ENCODE measurements at places on chromosomes 5 and 9.

GRCh38 chr5:15222156-15222555, 277.8 kb upstream of the FBXL7 start:
- no peak for DNase-seq

- no peak for DNase-seq
Observed at GRCh38 chr5:135178476-135179155, 144.6 kb upstream of the PITX1 start.

GRCh38 chr5:128528637-128529255, 9.3 kb downstream of the FBN2 start:
- no peak for DNase-seq

GRCh38 chr5:144298658-144299057, 128.0 kb downstream of the KCTD16 start:
- no peak for DNase-seq

GRCh38 chr5:38551030-38552017, 5.1 kb downstream of the LIFR start:
- DNase-seq = no peak

GRCh38 chr5:92917044-92917443, 664.0 kb downstream of the NR2F1-AS1 start:
- DNase-seq = no peak

DNA sequence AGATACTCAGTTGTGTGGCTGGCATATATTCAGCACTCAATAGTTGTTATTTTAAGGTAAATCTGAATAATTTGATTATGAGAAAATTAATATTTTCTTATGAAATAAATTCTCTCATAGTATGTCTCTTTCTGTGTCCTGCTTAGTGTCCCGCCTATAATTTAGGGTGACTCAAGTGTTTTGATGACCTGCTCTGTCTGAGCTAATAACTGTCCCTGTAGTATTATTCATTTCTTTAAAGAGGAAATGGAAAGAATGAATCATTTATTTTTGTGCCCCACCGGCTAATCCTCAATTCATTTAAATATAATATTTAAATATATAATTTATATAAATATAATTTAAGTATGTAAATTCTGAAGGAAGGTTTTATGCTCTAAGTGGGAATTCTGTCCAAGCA, 4.1 kb downstream of the SLC1A1 start:
- no peak for DNase-seq

- DNase-seq = no peak
Observed at GRCh38 chr5:97877588-97877987, 694.5 kb upstream of the RIOK2 start.

- no peak for DNase-seq
Observed at GRCh38 chr5:172689801-172690200, 48.7 kb downstream of the NEURL1B start.

GRCh38 chr5:150519560-150519945, 11.6 kb downstream of the NDST1 start:
- DNase-seq = no peak

GRCh38 chr5:72159501-72159911, 52.2 kb downstream of the MAP1B start:
- no peak for DNase-seq

- DNase-seq = no peak
Observed at GRCh38 chr9:101727612-101728524, 10.6 kb downstream of the GRIN3A start.

DNA sequence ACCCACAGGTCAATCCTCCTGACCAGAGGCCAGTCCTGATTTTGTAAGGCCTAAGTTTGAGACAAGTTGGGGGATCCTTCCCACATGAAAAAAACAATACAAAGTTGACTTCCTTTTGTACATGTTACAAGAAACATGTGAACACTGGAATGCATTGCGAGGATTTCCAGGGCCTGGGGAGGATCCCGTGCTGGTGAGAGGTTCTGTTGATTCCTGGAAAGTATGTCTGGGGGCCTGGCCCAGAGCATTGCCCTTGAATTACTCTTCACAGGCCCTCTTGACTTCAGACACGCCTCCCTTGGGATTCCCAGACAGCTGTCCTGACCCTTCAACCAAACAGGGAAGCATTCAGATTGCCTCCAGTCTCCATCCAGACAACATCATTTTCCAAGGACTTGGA, 234.2 kb upstream of the IRX2 start:
- no peak for DNase-seq

DNA sequence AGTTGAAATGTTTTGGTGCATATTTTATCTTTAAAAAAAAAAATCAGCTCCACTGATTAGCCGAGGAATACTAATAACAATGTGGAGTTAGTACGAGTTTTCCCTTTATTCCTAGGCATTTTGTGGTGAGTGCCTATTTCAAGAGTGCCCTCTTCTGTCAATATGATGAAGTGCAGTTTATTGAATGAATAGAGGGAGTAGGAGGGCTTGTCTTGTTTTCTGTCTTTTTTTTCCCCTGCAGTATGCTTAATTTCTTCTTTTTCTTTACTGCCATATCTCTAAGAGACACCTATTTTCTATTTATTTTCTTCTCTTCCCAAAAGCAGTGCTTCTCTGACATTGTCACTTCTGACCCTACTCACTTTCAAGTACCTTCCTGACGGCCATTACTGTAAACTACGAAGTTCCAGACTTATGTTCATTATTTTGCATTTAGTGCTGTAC, 169.6 kb upstream of the PITX1 start:
- DNase-seq = no peak

DNA sequence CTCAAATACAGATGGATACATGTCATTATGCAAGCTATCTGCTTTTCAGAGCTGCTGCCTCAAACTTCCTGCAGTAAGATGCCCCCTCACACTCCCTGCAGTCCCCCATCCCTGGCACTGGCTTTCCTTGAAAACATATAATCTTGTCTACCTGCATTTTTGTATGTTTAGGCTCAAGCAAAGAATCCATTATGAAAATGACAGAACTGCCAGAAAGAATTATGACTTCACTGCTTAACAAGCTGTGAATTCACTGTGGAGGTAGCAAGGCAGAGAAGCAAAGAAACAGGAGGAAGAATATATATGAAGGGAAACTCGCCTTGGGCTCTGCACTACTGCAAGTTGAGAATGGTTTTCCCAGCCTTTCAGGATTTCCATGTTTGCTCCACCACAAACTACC, 39.4 kb upstream of the PPP2R2B start:
- no peak for DNase-seq

DNA sequence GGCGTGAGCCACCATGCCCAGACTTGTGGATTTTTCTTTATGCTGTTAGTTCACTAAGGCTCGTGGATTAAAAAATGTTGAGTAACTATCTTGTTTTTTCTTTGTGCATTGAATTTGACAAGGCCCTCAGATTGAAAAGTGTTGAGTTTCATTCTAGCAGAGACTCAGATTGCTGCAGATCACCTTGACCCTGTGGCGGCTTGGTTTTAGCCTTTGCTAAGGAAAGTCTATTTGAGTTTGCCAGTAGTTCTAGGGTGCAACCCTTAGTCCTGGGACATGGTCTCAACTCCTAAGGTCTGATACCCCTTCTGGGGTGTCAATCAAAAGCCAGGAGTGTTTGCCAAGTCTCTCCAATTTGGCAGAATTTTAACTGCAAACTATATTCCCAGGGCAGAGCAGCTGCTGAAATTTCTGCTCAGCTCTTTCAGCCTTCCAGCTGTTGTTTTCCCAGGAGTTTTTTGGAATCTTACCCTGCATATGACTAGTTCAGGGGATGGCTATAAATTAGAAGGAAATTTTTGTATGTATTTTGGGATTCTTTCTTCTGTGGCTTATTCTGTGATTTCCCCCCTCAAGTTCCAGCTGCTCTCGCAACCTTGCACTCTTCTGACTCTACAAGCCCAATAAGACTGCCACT, 84.3 kb upstream of the HAND1 start:
- no peak for DNase-seq

GRCh38 chr9:14433351-14434157, 119.6 kb upstream of the NFIB start:
- DNase-seq = no peak

DNA sequence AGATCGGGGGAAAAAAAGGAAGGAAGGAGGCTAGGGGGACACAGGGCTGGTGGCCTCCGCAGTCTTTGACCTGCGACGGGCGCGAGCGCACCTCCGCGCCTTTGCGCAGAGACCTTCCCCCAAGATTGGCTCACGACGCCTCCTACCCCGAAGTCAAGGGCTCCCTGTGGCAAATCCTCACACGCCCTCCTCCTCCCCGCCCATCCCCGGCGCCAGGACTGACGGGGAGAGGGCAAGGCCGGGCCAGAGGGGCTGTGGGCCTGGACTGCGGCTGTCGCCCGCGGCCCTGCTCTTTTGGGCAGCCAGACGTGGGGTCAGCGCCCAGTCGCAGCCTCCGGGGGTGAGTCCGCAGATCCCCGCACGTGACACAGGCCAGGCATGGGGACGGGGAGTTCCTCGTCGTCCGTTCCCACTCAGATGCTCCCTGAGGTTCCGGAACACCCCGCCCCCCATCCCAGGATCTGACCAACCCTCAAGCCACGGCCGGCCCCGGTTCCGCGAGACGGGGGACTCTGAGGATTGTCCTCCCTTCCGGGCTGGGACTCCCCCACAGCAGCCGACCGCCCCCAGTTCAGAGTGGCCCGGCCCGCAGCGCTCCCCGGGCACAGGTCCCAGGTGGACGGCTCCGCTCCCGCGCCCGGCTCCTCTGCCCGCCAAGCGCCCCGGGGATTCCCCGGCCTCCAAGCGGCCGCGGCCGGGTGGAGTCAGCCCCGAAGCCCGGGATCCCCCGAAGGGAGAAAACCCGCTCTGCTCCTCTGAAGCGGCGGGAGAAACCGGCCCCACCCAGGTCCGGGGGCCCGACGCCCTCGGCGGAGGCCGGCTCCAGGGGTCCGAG, 543 bp upstream of the ANKRD33B start:
- peak; percentile 26 for DNase-seq

GRCh38 chr5:21219966-21220365, 1232.0 kb upstream of the CDH18 start:
- no peak for DNase-seq

- no peak for DNase-seq
Observed at GRCh38 chr5:173514661-173515060, 101.8 kb downstream of the BOD1 start.

DNA sequence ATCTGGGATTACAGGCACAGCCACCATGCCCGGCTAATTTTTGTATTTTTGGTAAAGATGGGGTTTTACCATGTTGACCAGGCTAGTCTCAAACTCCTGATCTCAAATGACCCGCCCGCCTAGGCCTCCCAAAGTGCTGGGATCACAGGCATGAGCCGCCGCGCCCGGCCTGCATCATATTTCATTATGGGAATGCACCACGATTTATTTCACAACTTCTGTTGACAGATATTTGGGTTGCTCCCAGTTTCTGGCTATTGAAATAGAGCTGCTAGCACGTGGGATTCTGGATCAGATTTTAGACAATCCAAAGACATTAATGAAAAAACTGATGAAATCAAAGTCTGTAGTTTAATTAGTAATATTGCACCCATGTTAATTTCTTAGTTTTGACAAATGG, 48.4 kb upstream of the FUBP3 start:
- DNase-seq = no peak

GRCh38 chr5:52964138-52964537, 25.0 kb upstream of the ITGA2 start:
- no peak for DNase-seq

DNA sequence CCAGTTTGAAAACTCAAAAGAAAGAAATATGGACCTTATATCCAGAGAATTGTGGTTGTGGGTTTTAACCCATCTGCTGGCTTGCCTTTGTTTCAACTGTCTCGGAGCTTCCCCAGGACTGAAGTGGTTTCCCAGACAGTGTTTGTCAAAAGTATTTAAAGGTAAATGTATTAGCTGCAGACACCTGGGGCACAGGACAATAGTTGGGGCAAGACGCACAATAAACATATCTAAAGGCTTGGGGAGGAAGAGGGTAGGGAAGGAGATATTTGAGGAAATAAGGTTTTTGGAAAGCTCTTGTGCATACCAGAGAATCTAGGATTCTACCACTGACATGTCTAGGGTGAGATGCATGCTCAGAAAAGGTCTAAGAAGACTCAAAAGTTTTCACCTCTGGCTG, 99.0 kb downstream of the ADAMTS2 start:
- no peak for DNase-seq

- no peak for DNase-seq
Observed at GRCh38 chr9:71441266-71441665, 319.8 kb upstream of the TRPM3 start.

DNA sequence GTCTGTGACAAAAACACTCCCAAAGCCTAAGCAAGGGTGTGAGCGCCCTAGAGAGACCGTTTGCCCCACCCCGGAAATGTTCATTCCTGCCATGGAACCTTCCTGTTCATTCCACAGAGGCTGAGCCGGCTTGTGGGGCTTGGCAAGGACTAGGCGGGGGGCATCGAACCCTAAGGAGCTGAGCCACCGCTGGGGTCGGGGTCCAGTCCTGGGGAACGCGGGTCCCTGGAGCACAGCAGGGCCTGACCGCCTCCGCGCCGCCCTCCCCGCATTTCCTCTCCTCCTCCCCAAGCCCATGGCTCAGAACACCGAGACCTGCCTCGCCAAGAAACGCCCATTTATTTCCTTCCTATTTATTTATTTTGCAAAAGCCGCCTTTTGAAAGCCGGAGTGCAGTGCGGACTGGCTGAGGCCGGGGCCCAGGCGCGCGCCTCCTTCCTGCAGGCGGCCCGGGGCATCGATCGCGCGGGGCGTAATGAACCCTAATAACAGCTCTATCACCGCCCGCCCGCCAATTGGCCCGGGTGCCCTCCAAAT, 228.9 kb upstream of the IRX4 start:
- no peak for DNase-seq

- no peak for DNase-seq
Observed at GRCh38 chr9:14308853-14309145, 5.1 kb downstream of the NFIB start.

DNA sequence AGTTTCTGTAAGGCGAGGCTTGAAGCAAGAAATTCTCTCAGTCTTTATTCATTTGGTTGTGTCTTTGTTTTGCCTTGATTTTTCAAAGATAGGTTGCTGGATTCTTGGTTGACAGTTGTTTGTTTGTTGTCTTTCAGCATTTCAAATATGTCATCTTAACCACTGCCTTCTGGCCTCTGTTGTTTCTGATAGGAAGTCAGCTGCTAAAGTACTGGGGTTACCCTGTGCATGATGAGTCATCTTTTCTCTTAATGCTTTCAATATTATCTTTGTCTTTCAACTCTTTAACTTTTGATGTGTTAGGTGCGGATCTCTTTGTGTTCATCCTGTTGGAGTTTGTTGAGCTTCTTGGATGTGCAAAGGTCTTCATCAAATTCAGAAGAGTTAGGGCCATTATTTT, 1571.3 kb downstream of the MAT2B start:
- no peak for DNase-seq

GRCh38 chr9:18923167-18923566, 109.8 kb downstream of the SAXO1 start:
- no peak for DNase-seq
